ENCODE measurements at places on chromosomes 6 and 20. TPM values are rescaled to one million over a fixed set of nuclear protein-coding genes. Genes with fewer than 3 reads are reported as not detected.

- no peak for DNase-seq
- peaks cover 21% of the 10 kb centered on the region for H3K36me3 ChIP-seq
- H3K27ac ChIP-seq: peak overlapping the region; percentile 37
These were observed 763 bp downstream of the ZKSCAN8 start for GRCh38 chr6:28142446-28142845.

GRCh38 chr20:51531141-51531710 lies 11.3 kb downstream of the NFATC2 start:
- DNase-seq: peak; percentile 52
- H3K27me3 ChIP-seq: no peaks in the 10 kb centered on the region
- H3K4me3 ChIP-seq: no peak overlapping the region
- H3K4me1 ChIP-seq: peaks cover 95% of the 10 kb centered on the region
- H3K36me3 ChIP-seq: peaks cover 16% of the 10 kb centered on the region

DNA sequence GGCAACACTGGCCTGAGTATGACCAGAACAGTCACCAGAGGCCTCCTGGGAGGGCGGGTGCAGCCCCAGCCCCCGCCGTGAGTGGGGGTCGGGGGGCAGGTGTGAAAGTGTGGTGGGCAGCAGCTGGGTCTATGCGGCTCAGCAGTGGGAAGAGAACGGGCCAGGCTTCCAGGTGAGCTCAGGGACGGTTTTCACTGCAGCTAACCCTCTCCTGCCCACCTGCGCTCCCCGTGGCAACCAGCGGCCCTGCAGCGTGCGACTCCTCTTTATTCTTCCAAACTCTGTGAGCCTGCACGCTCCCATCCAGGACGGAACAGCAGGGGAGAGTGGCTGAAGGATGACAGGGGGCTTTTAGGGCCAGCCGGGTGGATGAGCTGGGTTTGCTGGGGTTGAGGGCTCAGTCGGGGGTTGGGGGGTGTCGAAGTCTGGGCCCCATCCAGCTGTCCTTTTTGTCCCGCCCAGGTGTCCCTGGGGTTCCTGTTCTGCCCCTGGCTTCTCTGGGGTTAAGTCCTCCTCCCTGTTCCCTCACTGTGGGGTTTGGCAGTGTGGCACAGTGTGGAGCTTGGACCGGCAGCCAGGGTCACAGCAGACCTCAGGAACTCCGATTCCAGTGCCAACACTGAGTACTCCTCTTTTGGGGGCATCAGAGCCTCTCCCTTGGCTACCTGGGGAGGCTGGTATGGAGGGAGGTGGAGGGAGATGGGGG lies 859 bp upstream of the BIRC7 start:
- H3K27me3 ChIP-seq: peaks cover 20% of the 10 kb centered on the region
- H3K4me3 ChIP-seq: no peak overlapping the region
- no peaks in the 10 kb centered on the region for H3K36me3 ChIP-seq
- DNase-seq: no peak

PEX3 gene
- total RNA-seq: 9.7 TPM

DNA sequence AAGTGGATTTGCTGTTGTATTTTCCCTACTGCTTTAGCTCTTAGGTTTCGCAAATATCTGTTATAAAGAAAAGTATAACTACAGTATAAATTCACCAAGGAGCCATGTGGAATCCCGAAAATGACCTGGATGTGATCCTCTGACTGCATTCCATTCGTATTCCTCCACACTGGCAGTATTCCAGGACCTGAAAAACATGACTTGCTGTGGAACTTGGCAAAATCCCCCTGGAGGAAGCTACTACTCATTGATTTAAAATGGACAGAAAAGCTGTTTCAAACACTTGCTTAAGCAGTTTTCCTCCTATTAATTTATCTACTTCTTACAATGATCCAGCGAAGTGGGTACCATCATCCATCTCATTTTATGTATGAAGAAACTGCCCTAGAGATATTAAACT lies 13.3 kb upstream of the ENPP5 start:
- DNase-seq: no peak
- H3K27me3 ChIP-seq: peaks cover 5% of the 10 kb centered on the region
- H3K36me3 ChIP-seq: no peaks in the 10 kb centered on the region
- H3K27ac ChIP-seq: no peak overlapping the region
- no peak overlapping the region for H3K4me3 ChIP-seq

TGM6 gene
- total RNA-seq: not detected

GRCh38 chr20:36235892-36236785 lies at the start of gene AAR2:
TSS of gene AAR2 (plus strand) at chr20:36236478. CDS start at chr20:36239869, 3,391 bp downstream.
- peak within 1 kb of the TSS; percentile 98 for H3K4me3 ChIP-seq
- peak within 1 kb of the TSS; percentile 76 for H3K27ac ChIP-seq
- H3K36me3 ChIP-seq: peaks cover 16% of the 10 kb centered on the region
- DNase-seq: peak; percentile 73
- H3K4me1 ChIP-seq: peaks cover 36% of the 10 kb centered on the region
